ENCODE measurements at places on chromosomes 3 and 15. TPM values are rescaled to one million over a fixed set of nuclear protein-coding genes. Genes with fewer than 3 reads are reported as not detected.

Gene MAP2K5
- 50.3 TPM for total RNA-seq

Gene REC114
- total RNA-seq: not detected

Gene MUC4
- total RNA-seq: 23.1 TPM

Gene PHLDB2
- 66.0 TPM for total RNA-seq

Gene NANOGP8
- not detected for total RNA-seq

GRCh38 chr3:54969652-54970051 lies 41.8 kb upstream of the LRTM1 start:
- DNase-seq: no peak

Measured in Peyer's patch (tissue), 4 donors.